ENCODE measurements at places on chromosomes 2 and 18.

GRCh38 chr2:8247905-8248622 is 433.8 kb upstream of the ID2 start:
- H3K4me1 ChIP-seq = no peaks in the 10 kb centered on the region
- DNase-seq = no peak
- no peak overlapping the region for H3K4me3 ChIP-seq
- H3K27me3 ChIP-seq = no peaks in the 10 kb centered on the region

- H3K4me3 ChIP-seq = no peak overlapping the region
- H3K4me1 ChIP-seq = no peaks in the 10 kb centered on the region
- no peaks in the 10 kb centered on the region for H3K36me3 ChIP-seq
- no peak for DNase-seq
- no peak overlapping the region for H3K27ac ChIP-seq
Measured at GRCh38 chr2:98008415-98008814, 12.7 kb upstream of the TMEM131 start.

GRCh38 chr2:160557903-160558302 is 64.3 kb upstream of the RBMS1 start:
- no peak overlapping the region for H3K27ac ChIP-seq
- no peaks in the 10 kb centered on the region for H3K4me1 ChIP-seq
- no peaks in the 10 kb centered on the region for H3K27me3 ChIP-seq
- H3K36me3 ChIP-seq = no peaks in the 10 kb centered on the region
- no peak overlapping the region for H3K4me3 ChIP-seq
- DNase-seq = no peak

DNA sequence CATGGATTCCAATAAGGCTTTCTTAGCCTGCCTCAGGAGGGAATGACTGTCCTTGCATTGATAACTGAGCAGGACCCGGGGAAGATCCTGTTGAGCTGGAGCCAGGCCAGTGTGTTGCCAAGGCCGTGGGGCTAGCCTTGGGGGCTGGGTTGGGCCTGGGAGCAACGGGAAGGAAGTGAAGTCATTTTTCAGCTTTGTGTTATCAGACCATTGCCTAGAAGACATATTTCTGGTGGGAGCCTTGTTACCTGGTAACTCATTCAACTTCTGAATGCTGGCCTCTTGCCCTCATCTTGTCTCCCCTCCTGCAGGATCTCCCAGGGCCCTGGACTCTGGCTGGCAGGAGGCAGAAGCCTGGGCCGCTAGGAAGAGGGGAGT is 92.7 kb upstream of the MGAT5 start:
- H3K36me3 ChIP-seq = no peaks in the 10 kb centered on the region
- DNase-seq = no peak
- H3K4me1 ChIP-seq = peaks cover 8% of the 10 kb centered on the region
- H3K27me3 ChIP-seq = no peaks in the 10 kb centered on the region

GRCh38 chr18:44609181-44609941 is 71.3 kb upstream of the SETBP1 start:
- no peaks in the 10 kb centered on the region for H3K4me1 ChIP-seq
- no peaks in the 10 kb centered on the region for H3K27me3 ChIP-seq
- H3K27ac ChIP-seq = no peak overlapping the region
- no peaks in the 10 kb centered on the region for H3K36me3 ChIP-seq
- DNase-seq = no peak

DNA sequence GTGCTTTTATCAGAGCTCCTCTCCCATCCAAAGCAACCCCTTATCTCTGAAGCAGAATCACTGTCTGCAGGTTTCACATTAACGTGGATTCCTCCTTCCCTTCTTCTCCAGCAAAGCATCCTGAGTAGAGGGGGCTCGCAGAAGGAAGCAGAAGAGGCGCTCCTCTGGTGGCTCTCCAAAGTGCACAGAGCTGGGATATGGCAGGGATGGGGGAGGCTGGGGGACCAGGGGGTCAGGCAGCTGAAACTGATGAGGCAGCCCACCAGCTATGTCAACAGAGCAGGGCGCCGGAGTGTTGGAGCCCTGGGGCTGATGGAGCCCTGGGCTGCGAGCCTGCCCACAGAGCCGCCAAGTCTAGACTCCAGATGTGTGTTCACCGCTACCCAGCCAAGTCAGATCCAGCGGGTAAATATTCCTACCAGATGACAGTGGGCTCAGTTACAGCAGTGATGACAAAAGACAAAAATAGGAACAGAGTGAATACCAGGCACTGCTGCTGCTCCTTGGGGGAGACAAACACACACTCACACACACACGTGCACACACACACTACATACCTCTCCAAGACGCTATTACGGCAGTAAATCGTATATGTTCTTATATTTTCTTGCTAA is 678.3 kb upstream of the ID2 start:
- H3K27me3 ChIP-seq = no peaks in the 10 kb centered on the region
- H3K4me3 ChIP-seq = no peak overlapping the region
- H3K4me1 ChIP-seq = no peaks in the 10 kb centered on the region
- no peak overlapping the region for H3K27ac ChIP-seq
- DNase-seq = no peak
- H3K36me3 ChIP-seq = no peaks in the 10 kb centered on the region

DNA sequence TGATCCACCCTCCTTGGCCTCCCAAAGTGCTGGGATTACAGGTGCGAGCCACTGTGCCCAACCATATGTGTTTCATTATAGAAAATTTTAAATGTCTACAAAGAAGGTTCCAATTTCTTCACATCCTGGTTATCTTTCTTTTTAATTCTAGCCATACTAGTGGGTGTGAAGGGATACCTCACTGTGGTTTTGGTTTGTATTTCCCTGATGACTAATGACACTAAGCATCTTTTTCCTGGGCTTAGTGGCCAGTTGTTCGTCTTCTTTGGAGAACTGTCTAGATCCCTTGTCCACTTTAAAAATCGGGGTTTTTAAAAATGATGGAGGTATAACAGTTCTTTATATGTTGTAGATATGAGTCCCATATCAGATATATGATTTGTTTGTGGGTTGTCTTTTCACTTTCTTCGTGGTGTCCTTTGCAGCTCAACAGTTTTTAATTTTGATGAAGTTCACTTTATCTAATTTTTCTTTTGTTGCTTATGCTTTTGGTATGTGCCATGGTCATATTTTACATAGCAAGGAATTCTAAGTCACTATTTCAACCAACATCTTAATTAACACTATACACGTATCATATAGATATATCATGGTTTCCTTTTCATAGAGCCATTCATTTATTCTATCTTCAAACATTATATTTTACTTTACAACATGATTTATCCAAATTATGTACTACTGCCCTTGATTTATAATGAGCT is 135.0 kb upstream of the RIOK3 start:
- peaks cover 3% of the 10 kb centered on the region for H3K4me1 ChIP-seq
- H3K36me3 ChIP-seq = no peaks in the 10 kb centered on the region
- no peak for DNase-seq

DNA sequence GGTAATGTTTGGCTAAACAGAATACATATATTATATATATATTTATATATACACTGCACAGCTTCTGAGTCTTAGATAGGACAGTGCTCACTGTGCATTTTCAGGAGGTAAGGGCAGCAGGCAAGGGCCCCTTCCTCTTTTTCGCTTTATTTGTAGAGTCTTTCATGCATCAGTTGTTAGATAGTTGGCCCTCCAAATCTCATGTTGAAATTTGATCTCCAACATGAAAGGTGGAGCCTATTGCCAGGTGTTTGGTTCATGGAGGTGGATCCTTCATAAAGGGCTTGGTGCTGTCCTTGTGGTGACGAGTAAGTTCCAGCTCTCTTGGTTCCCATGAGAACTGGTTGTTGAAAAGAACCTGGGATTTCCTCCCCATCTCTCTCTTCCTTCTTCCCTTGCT is 48.1 kb downstream of the TSN start:
- H3K27ac ChIP-seq = no peak overlapping the region
- no peak overlapping the region for H3K4me3 ChIP-seq
- no peak for DNase-seq
- no peaks in the 10 kb centered on the region for H3K27me3 ChIP-seq
- H3K36me3 ChIP-seq = no peaks in the 10 kb centered on the region

DNA sequence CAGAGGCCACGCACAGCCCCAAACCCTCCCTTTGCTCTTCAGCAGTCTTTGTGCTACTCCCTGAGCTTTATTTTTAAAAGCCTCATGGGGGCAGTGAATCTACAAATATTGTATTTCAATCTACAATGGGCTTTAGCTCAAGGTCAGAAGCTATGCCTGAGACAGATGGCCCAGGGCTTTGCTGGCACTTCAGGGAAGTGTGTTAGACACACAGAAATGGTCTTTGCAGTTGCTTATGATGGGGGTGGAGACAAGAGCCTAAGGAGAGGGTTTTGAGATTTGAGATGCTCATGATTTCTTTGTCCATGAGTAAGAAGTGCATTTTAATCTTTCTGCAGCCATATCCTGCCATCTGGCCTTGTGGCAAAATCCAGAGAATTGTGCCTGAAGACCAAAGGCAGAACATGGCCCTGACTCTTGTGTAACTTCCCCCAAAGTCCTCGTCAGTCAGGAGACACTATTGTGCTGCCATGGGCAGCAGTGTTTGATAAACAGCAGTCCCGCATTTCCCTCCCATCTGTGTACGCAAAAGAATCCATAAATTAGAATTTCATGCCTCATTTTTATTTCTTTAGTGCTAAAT is 92.6 kb downstream of the VAPA start:
- no peaks in the 10 kb centered on the region for H3K4me1 ChIP-seq
- no peak overlapping the region for H3K27ac ChIP-seq
- H3K36me3 ChIP-seq = no peaks in the 10 kb centered on the region
- no peak overlapping the region for H3K4me3 ChIP-seq
- DNase-seq = no peak
- no peaks in the 10 kb centered on the region for H3K27me3 ChIP-seq

DNA sequence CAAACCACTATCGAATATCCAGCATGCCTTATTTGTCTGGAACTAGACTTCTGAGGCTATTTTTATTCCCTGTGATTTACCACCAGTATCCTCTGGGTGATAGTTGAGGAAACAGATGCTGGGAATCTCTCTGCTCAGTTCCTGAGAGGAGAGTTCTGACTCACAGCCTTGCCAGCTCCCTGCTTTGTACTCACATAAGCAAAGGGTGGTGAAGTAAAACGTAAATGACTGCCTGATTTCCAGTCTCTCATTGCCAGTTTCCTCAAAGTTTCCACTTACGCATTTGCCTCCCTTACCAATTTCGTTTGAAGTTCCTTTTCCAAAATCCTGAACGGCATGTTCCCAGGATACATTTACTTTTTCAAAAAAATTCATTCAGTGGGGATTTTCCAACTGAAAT is 69.2 kb upstream of the HNRNPA3 start:
- no peaks in the 10 kb centered on the region for H3K27me3 ChIP-seq
- no peak overlapping the region for H3K4me3 ChIP-seq
- H3K4me1 ChIP-seq = no peaks in the 10 kb centered on the region
- no peak for DNase-seq

- H3K4me1 ChIP-seq = no peaks in the 10 kb centered on the region
- DNase-seq = no peak
- no peak overlapping the region for H3K4me3 ChIP-seq
- no peaks in the 10 kb centered on the region for H3K36me3 ChIP-seq
- H3K27ac ChIP-seq = no peak overlapping the region
Measured at GRCh38 chr2:98658816-98659490, 50.6 kb downstream of the UNC50 start.

DNA sequence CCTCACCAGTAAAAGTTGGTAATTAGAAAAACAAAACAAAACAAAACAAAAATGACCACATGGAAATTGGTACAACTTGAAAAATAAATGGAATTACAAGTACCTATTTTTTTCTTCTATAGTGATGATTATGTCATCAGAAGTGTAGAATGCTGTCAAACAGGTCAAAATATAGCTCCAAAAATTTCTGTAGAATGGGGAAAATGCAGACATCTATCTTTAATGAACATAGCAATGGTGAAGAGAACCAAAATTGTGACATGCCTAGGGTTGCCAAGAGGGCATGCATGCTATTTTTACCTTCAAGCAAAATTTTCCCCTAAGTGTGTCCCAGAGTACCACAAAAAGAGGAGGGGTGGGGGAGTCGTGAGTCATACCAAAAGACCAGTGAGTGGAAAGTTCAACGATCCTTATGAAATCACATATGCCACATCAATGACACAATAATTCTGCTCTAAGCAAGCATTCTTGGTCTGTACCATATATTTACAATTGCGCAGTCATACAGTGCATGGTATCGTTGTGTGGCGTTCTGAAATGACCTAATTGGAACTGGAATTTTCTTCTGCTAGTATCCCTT is 1436.4 kb downstream of the SUCLG1 start:
- H3K27me3 ChIP-seq = no peaks in the 10 kb centered on the region
- no peaks in the 10 kb centered on the region for H3K36me3 ChIP-seq
- no peak for DNase-seq
- H3K4me1 ChIP-seq = no peaks in the 10 kb centered on the region
- no peak overlapping the region for H3K4me3 ChIP-seq
